ENCODE measurements at places on chromosomes 2 and 18. TPM values are rescaled to one million over a fixed set of nuclear protein-coding genes. Genes with fewer than 3 reads are reported as not detected.

RAD51AP2 gene
- total RNA-seq = 0.46 TPM

FBXO48 gene
- 1.9 TPM for total RNA-seq

TSPYL6 gene
- not detected for total RNA-seq

NPPC gene
- total RNA-seq = 0.77 TPM

ARHGEF4 gene
- total RNA-seq = 15.9 TPM

DPYSL5 gene
- not detected for total RNA-seq

IL36B gene
- not detected for total RNA-seq

ADAM23 gene
- 1.6 TPM for total RNA-seq

PFN4 gene
- total RNA-seq = 0.49 TPM

LOXHD1 gene
- total RNA-seq = 3.1 TPM

KCNJ3 gene
- 0.06 TPM for total RNA-seq

PKDCC gene
- total RNA-seq = 131 TPM

GRCh38 chr2:170340693-170341068 lies 162.7 kb downstream of the MYO3B start:
- DNase-seq = no peak

- DNase-seq = no peak
Measured at GRCh38 chr2:207051385-207051965, 112.2 kb downstream of the CPO start.

DNA sequence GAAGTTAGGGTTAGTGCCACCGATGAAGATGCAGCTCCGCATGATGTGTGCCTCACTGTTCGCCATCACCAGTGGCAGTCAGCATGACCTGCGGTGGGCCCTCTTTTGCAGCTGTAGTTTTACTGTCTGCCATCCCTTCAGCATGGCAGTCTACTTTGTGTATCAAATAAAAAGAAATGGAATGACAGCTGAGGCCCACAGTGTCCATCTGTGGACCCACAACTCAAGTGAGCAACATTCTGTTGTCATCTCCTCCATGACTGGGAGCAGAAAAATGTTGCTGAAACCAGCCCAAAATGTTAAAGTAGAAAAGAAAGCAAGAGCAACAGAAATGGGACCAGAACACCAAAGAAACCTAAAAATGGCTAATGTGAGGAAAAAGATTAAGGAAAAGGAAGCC lies 128.7 kb downstream of the MEP1B start:
- no peak for DNase-seq

DNA sequence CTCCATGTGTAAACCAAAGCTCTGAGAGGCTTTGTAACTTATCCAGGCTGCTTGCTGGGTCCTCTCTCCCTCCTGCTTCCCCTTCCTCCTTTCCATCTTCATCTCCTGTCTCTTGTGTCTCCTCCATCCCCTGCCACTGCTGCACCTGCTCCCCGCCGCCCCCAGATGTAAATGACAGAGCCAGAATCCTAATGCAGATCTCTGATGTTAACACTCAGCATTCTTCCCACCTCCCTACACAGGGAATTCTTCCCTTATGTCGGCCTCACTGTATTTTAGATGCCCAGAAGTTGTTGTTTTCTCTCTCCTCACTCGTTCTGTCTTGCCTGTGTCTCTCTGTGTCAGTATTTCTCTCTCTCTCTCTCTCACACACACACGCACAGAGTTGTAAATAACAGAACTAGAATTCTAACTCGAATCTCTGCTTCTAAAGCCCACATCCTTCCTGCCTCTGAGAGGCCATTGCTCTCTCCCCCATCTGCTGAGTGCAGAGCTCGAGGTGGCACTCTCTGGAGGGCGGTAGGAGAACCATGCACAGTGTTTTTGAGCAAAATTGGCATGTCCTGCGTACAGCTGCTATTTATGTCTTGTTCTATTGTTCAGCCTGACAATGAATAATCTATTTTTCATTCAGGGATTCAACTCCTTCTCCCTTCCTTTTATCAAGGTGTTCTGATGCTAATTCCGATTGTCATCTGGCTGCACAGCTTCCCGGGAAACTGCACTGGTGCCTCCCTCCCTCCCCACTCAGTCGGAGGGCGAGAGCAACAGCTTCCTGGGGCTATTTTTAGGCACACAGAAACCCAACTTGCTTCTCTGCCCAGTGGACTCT lies 219.9 kb downstream of the SH3RF3 start:
- no peak for DNase-seq

- no peak for DNase-seq
Measured at GRCh38 chr2:11012131-11012693, 100.5 kb downstream of the KCNF1 start.

DNA sequence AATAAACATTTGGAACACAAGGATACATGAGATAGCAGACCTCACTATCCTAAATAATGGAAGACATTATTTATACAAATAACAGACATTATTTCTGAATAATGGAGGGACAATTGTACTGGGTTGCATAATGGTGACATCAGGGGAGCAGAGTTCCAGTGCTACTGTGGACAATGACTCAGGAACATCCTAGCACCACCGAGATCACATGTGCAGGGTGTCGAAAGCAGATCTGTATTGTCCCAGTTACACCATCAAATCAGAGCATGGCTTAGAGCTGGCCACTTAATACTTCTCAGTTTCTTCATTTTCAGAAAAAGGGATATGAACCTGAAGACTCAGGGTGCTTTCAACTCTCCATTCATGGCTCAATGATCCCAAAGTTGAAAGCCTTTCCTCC lies 249.1 kb upstream of the RBMS1 start:
- DNase-seq = no peak

DNA sequence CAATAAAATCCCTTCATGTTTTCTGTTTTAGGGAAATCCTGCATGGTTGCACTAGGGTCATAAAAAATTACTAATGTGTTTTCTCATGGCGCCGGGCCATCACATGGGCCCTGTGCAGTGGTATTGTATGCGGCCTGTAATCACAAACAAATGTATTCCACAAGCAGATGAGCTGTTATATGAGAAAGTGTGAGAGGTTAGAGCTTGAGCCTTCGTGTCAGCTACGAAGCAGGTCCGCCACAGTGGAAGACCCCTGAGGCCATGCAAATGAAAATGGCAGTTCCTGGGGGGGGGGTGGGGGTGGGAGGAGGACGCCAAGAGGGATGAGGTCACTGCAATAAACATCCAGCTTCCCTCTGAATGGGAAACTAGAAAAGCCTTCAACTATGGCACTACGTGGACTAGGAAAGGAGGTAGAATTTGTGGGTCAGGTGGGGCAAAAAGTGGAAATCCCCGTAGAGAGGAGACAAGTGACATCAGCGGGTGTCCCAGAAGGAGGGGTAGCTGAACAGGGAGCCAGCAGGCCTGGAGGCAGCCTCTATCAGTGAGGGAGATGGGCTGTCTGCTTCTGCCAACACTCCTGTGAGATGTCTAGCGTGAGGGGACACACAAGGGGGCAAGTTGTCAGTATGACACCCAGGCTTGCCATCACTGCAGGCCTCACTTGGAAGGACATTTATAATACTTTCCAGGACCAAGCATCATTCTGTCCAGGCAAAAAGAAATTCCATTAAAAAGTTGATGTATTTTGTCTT lies 130.3 kb upstream of the CTAGE1 start:
- DNase-seq = peak; percentile 79

GRCh38 chr2:229882583-229882982 lies 39.2 kb downstream of the TRIP12 start:
- no peak for DNase-seq

GRCh38 chr2:195538937-195539336 lies 118.1 kb upstream of the SLC39A10 start:
- DNase-seq = no peak

DNA sequence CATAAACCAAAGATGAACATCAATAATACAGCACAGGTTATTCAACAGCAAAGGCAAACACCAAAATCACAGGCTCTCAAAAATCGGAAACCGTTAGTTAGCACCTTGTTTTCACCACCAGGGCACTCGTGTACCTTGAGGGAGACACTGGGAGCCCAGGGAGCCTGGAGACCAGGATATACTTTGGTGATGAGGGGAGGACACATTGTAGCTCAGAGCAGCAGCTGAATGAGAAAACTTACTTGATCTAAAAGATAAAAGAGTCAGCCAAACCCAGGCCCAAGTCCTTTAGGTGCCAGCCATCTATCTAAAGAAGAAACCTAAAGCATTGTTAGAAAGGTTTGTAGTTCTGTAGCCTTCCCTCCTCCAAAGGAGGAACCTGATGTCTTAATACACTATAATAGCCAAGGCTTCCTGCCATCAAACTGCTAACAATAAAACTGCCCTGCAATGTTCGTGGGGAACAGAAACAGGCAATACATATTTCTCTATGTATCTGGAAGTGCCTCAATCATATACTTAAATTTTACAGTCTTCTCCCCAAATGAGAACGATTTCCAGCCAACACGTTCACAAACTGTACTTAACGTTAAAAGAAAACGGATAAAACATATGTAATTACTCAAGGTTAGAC lies 19.3 kb downstream of the BCL11A start:
- no peak for DNase-seq

- no peak for DNase-seq
Measured at GRCh38 chr18:36630917-36631316, 197.9 kb downstream of the TPGS2 start.

- no peak for DNase-seq
Measured at GRCh38 chr2:100879296-100879695, 59.4 kb downstream of the NPAS2 start.

DNA sequence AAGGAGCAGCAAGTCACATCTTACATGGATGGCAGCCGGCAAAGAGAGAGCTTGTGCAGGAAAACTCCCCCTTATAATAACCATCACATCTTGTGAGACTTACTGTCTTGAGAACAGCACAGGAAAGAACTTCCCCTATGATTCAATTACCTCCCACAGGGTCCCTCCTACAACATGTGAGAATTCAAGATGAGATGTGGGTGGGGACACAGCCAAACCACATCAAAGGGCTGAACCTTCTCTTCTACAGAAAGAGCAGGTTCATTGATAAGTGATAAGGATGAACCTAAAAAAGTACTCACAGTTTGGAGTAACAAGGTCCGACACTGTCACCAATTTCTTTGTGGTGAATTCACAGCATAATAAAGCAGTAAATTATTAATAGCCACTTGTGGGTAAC lies 422.2 kb upstream of the FSIP2 start:
- no peak for DNase-seq

- DNase-seq = no peak
Measured at GRCh38 chr2:82485701-82486100, 1973.4 kb downstream of the SUCLG1 start.

DNA sequence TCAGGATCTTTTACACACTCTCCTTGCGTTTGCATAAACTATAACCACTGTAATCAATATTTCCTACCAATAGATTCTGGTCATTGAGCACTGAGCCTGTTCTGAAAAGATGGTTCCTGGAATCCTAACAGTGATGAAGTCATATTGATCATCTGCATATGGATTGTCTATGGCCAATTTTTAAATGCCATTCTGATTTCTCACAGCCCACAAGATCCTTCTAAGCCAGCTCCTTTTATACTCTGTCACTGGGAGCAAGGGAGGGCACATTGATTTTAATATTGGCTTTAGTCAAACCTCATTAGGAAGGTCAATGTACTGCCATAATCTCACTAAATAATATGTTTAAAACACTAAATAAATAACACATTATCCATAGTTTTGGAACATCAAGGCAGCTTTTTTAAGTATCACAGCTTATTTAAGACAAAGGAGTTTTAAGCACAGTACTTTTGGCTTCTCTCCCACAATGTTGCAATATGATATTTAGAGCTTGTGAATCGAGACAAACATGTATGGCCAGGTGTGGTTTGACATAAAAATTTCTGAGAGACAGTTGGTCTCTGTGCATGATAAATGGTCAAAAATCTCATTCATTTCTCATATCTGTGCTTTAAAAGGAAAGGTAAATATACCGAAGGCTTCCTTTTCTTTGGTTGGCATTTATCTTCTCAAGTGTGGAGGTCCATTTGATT lies 267.3 kb downstream of the MTX2 start:
- DNase-seq = peak; percentile 76

DNA sequence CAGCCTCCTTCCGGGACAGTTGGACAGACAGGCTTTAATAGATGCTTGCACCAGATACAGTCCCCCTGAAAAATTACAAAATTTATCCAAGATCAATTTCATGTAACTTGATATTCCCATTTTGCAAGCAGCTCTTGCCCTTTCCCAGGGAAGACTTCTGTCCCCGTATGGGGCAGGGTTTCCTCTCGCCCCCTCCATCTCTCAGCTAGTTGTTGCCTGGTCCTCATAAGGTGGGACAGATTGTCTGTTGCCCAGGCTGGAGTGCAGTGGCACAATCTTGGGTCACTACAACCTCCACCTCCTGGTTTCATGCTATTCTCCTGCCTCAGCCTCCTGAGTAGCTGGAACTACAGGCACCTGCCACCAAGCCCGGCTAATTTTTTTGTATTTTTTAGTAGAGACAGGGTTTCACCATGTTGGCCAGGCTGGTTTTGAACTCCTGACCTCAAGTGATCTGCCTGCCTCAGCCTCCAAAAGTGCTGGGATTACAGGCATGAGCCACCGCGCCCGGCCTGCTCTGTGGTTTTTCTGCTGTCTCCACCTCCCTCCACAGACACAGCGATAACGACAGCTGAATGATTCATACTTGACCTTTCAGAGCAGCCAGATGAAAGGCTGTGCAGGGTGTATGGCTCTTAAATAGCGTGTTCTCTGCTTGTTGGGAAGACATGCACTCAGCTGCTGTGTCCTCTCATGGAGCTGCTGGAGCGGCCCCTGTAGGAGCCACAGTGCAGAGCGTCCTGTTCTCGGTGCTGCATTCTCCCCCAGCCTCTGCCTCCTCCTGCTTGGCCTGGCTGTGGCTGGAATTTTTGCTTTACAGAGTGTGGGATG lies 61.4 kb downstream of the TTC39C start:
- DNase-seq = peak; percentile 52

GRCh38 chr2:184692141-184692734 lies 93.9 kb downstream of the ZNF804A start:
- DNase-seq = no peak

- peak; percentile 52 for DNase-seq
Measured at GRCh38 chr18:62329691-62330454, 4.8 kb downstream of the TNFRSF11A start.

DNA sequence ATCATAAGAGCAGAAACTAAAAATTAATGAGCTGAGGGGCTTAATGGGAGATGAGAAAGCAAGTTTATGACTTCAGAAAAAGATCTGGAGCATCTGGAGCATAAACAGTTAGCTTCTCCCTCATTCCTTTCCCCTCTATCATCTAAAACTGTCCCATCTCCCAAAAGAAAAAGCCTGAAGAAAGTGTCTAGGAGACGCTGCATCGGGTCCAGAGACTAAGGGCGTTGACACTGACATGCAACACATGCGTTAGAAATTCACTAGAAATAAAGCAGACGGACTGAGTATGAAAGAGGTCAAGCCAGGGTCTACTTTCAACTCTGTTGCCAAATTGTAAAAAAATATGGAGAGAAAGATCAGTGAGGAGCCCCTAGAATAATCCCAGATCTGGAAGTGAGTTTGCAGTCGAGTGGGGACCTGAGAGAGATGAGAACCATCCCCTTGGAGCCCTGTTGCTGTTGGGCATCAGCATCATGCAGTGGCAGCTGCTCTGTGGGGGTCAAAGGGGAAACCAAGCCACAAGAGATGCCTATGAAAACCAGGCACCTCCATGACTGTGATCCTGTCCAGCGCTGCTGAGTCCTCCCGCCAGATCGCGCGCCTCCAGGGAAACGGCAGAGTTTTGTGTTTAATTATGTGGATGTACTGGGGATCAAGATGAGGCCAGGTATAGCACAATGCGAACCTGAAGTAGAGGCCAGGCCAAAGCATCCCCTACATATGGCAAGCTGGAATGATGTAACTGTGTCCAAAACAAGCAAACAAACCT lies 13.9 kb downstream of the ANTXR1 start:
- peak; percentile 82 for DNase-seq

GRCh38 chr2:118764855-118765254 lies 82.6 kb downstream of the EN1 start:
- DNase-seq = no peak
